ENCODE measurements at places on chromosomes 12 and 14. TPM values are rescaled to one million over a fixed set of nuclear protein-coding genes. Genes with fewer than 3 reads are reported as not detected.

Gene MIPOL1
- 16.7 TPM for total RNA-seq

Gene ADSS1
- total RNA-seq = 89.8 TPM

Gene MGST1
- total RNA-seq = 12.5 TPM

Gene RNASE7
- total RNA-seq = not detected

Gene SOX5
- 6.3 TPM for total RNA-seq

Gene PUS7L
- total RNA-seq = 10.4 TPM

Gene NAA25
- 38.1 TPM for total RNA-seq

Gene RFX4
- not detected for total RNA-seq

Gene NDUFB1
- total RNA-seq = 279 TPM

Gene PRR13
- 15.7 TPM for total RNA-seq

Gene CD163L1
- 4.7 TPM for total RNA-seq

Gene TEDC1
- total RNA-seq = 2.1 TPM

Gene COX8C
- total RNA-seq = not detected

Gene ADGRD1
- total RNA-seq = 7.8 TPM

Gene TAMALIN
- 9.4 TPM for total RNA-seq

Gene KSR2
- under 0.01 TPM for total RNA-seq

Gene ITGA7
- total RNA-seq = 123 TPM

Gene OR4E2
- total RNA-seq = not detected

Gene CAPZA3
- not detected for total RNA-seq

Gene IKBIP
- total RNA-seq = 11.5 TPM

Gene COCH
- total RNA-seq = 3.1 TPM

Gene HPD
- total RNA-seq = not detected

Gene POMT2
- total RNA-seq = 14.6 TPM

Gene RNASE2
- total RNA-seq = not detected

Gene WNT1
- total RNA-seq = not detected

Gene ACOT6
- not detected for total RNA-seq

Gene SLCO1B1
- total RNA-seq = not detected

Gene SSPN
- 56.9 TPM for total RNA-seq

Gene NT5DC3
- 9.9 TPM for total RNA-seq

Gene PTPRR
- total RNA-seq = 1.0 TPM

Gene RNF212B
- not detected for total RNA-seq

Gene ARL6IP4
- total RNA-seq = 93.4 TPM

Gene UBC
- total RNA-seq = 1,198 TPM

Gene GALC
- 24.5 TPM for total RNA-seq

Gene C12orf42
- 1.0 TPM for total RNA-seq

Gene BATF
- 1.0 TPM for total RNA-seq

Gene INHBC
- not detected for total RNA-seq

Gene CORO1C
- total RNA-seq = 154 TPM

Gene CPSF6
- total RNA-seq = 35.5 TPM

Gene KRT6A
- 1.6 TPM for total RNA-seq

Gene DNAH10
- under 0.01 TPM for total RNA-seq

Gene RFLNA
- total RNA-seq = 2.6 TPM

Gene CCDC184
- 0.52 TPM for total RNA-seq

Gene C12orf57
- total RNA-seq = 205 TPM

Gene CBLN3
- under 0.01 TPM for total RNA-seq

Gene ANO4
- 0.52 TPM for total RNA-seq

Gene OVCH1
- under 0.01 TPM for total RNA-seq

Gene DAO
- total RNA-seq = not detected

Gene MYF5
- total RNA-seq = 28.2 TPM

Gene ZDHHC22
- 0.52 TPM for total RNA-seq

Gene PRR4
- 2.6 TPM for total RNA-seq

Gene DTX1
- 3.1 TPM for total RNA-seq

Gene PNN
- 20.4 TPM for total RNA-seq

Gene HIGD1C
- total RNA-seq = not detected

Gene ASPG
- 0.52 TPM for total RNA-seq

Gene DEPDC4
- 1.0 TPM for total RNA-seq

Gene SERPINA10
- total RNA-seq = not detected

Gene POLR3B
- total RNA-seq = 15.1 TPM

Gene CIDEB
- 4.7 TPM for total RNA-seq
